NCI-H748 treated with DMSO at 0.1 percent for 48 hours (cell line): ENCODE measurements at places on chromosomes 12 and 14.

DNA sequence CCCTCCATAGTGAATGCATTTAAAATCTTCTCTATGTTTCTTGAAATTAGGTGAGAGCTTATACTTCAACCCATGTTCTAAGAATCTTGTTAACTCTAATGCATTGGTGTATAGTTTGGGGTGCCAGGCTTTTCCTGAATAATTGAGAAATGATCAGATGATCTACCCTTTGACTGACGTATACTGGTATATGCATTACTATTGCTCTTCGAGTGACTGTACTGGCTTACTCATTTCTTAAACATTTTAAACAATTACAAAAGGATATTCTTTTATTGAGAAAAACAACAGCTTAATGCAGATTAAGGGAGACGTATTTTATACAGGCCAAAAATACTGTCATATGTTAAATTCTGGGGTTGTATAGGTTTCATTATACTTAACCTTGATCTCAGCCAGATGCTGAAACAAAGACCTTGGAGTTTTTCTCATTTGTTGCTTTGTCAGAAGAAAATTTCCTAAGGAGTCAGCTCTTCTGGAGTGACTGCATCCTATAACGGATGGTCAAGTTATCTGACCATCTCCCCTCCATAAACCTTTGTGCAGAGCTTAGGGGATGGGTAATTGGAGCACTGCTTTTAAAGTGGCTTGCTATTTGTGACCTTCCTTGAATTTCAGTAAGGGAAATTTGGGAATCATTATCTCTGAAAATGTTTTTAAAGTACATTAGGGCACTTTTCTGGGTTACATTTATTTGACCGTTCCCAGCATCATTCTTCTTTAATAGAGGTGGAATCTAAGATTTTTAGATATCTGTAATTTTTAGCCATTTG, 507.6 kb downstream of the PCNX1 start:
- DNase-seq, result no peak

DNA sequence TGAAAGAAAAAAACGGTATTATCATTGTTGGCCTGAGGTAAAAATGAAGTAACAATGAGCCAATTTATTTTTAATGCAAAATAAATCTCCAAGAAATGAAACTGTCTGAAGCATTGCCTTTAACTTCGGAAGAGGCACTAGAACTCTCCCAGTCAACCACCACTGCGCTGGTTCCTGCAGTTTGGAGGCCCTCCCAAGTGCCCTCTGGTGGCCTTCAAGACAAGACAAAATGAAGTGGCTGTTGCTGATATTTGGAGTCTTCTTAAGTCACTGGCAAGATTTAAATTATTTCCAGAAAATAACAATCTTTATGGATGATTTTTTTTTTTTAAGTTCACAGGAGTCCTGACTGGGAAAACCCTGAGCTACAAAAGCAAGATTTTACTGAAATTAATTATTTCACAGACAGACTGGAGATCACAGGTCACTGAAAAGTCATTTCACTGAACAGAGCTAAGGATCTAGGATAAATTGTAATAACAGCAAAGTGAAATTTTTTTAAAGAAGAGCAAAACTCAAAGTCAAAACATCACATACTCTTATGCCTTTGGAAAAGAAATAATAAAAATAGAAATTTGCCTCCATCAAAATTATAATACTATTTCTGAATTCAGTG, 58.2 kb downstream of the DICER1 start:
- DNase-seq, result peak; percentile 23

GRCh38 chr14:103428723-103429556, 43.7 kb downstream of the MARK3 start:
- no peak for DNase-seq

- no peak for DNase-seq
Observed at GRCh38 chr14:89586258-89587135, 169.5 kb upstream of the FOXN3 start.

DNA sequence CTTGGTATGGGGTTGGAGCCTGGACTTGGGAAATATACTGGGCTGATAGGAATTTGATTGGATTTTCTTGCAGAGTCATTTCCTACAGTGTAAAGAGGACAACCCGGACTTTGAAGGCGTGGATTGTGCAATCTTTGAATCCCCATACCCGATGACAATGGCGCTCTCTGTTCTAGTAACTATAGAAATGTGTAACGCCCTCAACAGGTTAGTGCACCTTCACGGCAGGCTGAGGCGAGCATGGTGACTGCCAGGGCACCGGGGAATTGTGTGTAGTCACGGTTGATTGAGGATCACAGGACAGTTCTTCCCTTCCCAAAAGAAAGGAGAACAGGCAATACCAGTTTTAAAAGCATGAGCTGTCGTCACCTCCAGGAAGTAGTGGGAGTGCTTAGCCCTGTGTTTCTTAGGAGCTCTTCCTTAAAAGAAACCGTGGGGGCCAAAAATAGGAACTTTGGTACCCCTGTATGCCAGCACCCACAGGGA, 58.3 kb downstream of the ANAPC7 start:
- no peak for DNase-seq
